ENCODE measurements at places on chromosomes 7 and 10.

DNA sequence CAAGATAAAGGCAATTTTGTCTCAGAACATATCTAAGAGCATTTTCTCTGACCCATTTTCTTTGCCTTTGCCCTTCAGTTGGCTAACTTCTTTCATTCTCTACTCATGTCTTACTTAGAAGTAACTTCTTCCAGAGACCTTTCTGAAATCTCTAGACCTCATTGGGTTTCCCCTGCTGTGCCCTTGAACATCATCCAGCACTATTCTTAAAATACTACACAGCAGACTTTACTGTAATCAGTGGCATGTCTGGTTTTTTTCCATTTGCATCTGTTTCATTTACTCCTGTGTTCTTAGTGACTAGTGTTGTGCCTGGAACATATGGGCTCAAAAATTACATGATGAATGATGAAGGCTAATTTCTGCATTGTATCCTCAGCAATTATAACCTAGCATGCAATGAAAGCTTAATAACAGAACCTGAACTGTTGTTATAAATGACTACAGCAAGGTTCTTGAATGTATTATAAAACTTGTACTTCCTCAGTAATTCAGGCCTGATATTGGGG is 301.9 kb downstream of the CDK14 start:
- no peak for DNase-seq

- no peak for DNase-seq
Measured at GRCh38 chr10:27621461-27621860, 117.4 kb downstream of the RAB18 start.

GRCh38 chr10:562142-562541 is 127.3 kb downstream of the DIP2C start:
- no peak for DNase-seq

- no peak for DNase-seq
Measured at GRCh38 chr7:18655912-18656311, 160.4 kb downstream of the HDAC9 start.

Data from GM12864 (cell line).